ENCODE measurements at places on chromosomes 2 and 18.

- no peak for DNase-seq
These were observed 1108.1 kb downstream of the TSN start for GRCh38 chr2:122863532-122863931.

DNA sequence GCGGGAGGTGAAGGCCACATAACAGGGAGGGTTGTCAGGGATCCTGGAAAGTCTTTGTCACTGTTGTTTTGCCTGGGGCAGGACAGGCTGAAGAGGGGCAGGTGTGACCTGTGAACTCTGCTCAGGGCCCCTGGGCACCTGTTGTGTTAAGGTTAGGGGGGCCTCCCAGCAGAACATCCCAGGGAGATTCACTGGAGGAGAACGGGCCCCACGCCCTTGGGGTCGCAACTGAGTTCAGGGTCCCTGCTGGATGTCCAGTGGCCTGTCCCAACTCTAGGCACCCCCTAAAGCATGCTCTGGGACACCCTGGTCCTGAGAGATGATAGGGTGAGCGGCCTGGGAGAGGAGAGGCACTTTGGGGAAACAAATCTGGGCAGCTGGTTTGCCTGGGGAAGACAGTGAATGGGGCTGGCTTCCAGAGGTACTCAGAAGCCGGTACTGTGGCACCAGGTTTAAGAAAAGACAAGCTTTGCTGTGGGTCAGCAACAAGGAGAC is 22.9 kb downstream of the GPR35 start:
- no peak for DNase-seq

GRCh38 chr2:182447863-182448262 is 21.0 kb upstream of the PDE1A start:
- no peak for DNase-seq

DNA sequence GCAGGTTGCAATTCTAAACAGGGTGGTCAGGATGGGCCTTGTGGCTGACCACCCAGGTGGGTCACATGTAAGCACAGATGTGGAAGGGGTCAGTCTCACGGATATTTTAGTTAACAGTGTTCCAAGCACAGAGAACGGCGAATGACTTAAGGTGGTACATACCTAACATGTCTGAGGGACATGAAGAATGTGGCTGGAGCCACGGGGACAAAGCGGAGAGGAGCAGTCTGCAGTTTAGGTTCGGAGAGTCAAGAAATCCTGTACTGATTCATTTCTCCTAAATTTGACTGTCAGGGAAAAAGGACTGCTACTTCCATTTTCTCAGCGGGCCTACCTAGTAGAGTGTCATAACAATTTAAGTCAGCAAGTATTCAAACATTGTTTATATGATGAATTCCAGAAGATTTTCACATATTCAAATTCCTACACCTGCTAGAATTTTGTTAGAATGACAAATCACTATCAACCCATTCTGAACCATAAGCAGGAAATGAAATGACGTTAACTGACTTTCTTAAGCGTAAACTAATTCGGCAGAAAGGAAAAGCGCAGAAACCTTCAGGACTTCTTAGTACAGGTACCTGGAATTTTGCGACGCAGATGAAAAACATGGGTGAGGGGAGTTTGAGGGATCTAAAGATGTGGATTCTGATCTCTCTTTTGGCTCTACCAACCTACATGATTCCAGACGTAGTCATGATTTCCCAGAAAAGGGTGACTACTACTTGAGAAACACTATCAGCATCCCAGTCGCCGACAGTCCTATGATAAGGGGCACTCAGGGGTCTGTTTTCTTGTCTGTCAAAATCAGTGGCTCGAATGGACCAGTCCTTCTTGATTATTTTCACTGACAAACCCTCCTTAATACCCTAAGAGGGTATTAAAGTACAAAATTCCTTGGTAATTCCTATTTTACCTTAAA is 41.3 kb downstream of the PTPN2 start:
- no peak for DNase-seq

DNA sequence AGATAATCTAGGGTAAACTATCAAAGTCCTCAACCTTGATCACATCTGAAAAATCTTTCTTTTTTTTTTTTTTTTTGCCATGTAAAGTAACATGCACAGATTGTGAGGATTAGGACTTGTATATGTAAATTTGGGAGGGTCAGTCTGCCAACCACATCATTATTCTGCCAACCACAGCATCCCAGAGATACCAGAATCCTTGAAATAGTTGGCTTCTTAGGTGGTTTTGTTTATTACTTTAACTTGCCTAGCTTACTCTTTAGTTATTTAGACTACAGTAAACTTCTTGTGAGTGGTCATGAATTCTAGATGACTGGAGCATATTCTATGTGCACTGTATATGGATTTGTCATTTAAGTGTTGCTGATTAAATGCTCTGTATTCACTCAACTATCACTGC is 242.1 kb upstream of the RBMS1 start:
- DNase-seq, result no peak

DNA sequence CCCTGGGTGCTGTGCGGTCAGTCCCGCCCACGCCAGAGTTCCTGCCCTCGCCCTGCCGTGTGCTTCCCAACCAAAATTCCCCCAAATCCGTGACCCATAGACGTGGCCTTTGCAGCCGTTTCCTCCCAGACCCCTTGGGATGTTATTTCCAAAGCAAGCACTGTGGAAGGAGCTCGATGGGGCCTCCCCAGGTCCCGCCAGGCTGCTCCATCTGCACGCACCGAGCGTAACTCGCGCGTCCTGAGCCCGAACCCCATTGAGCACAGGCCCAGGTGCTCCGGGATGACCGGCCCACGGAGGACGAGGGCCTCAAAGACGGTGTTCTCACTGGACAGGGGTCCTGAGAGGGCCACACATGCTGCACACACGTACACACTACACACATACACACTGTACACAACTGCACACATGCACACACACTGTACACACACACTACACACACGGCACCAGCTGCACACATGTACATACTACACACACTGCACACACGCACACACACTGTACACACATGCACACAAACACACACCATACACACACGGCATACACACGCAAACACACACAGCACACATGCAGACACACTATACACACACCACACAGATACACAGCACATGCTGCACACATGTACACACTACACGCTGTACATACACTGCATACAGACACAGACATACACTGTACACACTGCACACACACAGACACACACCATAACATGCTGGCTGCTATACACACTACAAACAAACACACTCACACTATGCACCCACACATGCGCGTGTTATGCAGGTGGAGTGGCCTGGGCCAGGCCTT is 431.2 kb upstream of the SALL3 start:
- no peak for DNase-seq

DNA sequence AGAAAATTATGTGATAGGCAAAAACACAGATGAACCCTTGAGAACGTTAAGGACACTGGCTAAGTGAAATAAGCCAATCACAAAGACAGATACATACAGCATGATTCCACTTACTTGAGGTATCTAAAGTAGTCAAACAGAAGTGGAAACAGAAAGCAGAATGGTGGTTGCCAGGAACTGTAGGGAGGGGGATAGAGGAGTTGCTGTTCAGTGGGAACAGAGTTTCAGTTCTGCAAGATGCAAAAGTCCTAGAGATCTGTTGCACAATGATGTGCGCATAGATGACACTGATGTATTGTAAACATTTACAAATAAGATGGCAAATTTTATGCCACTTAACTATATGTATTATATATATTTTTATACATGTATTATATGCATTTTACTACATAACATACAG is 59.7 kb downstream of the POLE4 start:
- no peak for DNase-seq

GRCh38 chr18:55500316-55501086 is 87.5 kb downstream of the TCF4 start:
- no peak for DNase-seq

DNA sequence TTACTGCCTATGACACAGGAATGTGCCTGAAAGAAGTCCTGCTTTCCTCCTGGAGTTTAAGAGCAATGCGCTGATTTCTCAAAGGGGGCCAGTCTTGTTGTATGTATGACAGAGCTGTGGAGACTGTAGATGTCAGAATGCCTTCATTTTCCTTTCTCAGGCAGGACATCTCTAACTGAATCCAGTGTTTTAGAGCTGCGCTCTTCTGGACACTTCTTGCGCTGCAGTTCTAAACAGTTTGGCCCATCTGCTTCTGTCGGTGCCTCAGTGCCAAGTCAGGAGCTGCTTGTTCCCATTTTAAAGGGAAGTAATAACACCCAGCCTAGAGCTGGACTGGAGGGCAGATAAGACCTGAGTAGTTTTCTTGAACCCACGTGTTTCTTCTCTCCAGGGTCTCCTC is 91.4 kb downstream of the ESCO1 start:
- DNase-seq, result no peak

GRCh38 chr2:33598561-33599174 is 431 bp downstream of the FAM98A start:
- peak; percentile 64 for DNase-seq

- DNase-seq, result no peak
These were observed 77.4 kb downstream of the MERTK start for GRCh38 chr2:111975819-111976218.

DNA sequence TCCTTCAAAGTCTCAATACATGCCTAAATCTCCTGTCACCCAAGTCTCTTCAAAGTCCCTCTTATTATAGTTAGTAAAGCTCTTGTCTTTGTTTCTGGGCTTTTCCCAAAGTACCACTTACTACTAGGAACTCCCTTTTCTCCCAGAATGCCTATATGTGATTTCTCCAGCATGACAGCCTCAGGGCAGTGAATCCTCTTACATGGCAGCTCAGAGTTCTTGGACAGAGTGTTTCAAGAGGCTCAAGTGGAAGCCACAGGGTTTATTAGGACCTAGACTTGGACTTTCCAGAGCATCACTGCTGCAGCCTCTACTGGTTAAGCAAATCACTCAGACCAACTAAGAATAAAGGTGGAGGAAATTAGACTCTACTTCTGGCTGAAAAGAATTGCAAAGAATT is 98.9 kb downstream of the CSRNP3 start:
- no peak for DNase-seq

DNA sequence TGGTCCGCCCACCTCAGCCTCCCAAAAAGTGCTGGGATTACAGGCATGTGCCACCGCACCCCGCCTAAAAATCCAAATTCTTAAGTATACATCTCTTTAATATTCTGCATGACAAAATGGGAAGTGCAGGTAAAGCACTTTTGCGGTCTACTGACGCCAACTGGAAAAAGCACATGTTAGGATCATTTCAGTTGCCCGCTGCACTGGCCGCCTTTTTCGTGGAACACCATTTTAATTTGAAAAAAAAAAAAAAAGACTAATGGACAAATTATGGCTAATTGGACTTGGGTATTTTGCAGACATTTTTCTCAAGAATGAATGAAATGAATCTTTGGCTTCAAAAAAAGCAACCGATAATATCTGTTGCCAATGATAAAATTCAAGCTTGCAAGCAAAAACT is 129.3 kb upstream of the GPC1 start:
- no peak for DNase-seq

DNA sequence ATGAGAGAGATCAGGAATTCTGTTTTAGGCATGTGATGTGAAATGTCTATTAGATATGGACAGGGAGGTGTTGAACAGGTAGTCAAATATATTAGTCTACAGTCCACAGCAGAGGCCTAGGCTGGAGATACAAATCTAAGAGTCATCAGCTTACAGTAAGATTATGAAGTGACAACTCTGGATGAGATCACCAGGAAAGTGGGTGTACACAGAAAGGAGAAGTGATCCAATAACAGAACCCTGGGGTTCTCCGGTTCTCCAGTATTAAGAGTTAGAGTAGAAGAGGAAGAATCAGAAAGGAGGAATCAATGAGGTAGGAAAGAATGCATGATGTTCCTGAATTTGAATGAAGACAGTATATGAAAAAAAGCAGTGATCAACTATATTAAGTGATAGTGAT is 362.3 kb downstream of the FIGN start:
- no peak for DNase-seq

- DNase-seq, result no peak
These were observed 62.0 kb downstream of the GYPC start for GRCh38 chr2:126717928-126718327.

GRCh38 chr2:178363252-178363651 is 87.7 kb downstream of the PRKRA start:
- no peak for DNase-seq

DNA sequence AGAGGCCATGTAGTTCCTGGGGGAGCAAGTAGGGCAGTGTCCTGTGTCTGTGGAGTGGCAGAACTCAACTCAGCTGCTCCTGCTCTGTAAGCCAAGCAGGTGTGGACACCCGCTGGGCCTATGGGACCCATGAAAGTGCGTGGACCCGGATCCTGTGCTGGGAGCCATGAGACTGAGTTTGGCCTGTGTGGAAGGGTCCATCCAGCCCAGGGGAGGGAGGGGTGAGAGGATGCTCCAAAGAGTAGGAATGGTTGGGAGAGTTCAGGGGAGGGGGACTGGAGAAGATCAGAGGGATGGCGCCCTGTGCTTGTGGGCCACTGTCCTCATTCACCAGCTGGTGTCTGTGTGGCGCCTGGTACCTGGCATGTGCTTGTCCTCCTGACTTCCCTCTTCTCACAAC is 226.4 kb upstream of the HS6ST1 start:
- no peak for DNase-seq

DNA sequence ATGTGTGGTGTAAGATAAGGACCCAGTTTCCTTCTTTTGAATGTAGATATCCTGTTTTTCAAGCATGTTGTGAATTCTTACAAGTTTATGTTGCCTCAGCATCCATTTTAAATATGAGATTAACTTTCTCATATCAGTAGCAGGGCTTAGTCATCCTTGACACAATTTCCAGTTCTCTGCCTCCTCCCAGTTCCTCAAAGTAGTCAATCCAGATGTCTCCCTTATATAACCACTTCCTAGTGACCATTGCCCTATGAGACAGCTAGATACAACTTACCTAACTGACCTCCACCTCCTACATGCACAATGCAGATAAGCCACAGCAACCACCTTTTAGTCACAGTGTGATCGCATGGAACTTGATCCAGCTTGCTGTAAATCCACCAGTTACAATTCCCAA is 269.2 kb upstream of the ZNF521 start:
- no peak for DNase-seq

- no peak for DNase-seq
These were observed 10.9 kb downstream of the RBMS1 start for GRCh38 chr2:160482673-160483072.

- peak; percentile 11 for DNase-seq
These were observed 42.1 kb downstream of the NOP58 start for GRCh38 chr2:202307690-202308089.

DNA sequence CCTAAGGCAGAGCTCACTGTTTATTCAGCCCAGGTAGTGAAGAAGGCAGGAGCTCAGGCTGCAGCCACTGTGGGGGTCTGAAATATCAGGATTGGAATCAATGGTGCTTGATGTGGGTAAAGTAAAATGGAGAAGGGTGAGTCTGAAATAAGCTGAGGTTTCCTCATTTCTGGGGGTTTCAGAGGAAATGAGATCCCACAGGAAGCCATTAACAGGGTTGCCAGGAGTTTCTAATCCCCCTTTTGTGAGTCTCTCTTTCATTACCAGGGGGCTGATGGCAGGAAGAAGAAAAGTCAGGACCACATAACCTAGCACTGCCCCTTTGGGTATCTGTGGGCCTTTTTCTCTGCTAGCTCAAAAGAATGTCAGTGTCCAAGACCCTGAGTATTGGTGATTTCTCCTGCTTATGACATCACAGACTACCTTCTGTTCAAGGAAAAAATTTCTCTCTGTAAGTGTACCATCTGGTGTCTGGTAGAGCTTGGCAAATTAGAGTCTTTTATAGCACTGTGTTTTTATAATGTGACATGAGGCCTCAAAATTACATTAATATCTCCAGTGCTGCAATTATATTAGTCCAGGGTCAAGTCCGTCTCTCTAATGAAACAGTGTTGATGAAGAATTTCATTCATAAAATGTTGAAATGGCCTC is 56.0 kb downstream of the LBH start:
- no peak for DNase-seq
